ENCODE measurements at places on chromosomes 7 and 10.
A peak's percentile ranks its signal among the peaks of the same experiment; 100 is the strongest.

DNA sequence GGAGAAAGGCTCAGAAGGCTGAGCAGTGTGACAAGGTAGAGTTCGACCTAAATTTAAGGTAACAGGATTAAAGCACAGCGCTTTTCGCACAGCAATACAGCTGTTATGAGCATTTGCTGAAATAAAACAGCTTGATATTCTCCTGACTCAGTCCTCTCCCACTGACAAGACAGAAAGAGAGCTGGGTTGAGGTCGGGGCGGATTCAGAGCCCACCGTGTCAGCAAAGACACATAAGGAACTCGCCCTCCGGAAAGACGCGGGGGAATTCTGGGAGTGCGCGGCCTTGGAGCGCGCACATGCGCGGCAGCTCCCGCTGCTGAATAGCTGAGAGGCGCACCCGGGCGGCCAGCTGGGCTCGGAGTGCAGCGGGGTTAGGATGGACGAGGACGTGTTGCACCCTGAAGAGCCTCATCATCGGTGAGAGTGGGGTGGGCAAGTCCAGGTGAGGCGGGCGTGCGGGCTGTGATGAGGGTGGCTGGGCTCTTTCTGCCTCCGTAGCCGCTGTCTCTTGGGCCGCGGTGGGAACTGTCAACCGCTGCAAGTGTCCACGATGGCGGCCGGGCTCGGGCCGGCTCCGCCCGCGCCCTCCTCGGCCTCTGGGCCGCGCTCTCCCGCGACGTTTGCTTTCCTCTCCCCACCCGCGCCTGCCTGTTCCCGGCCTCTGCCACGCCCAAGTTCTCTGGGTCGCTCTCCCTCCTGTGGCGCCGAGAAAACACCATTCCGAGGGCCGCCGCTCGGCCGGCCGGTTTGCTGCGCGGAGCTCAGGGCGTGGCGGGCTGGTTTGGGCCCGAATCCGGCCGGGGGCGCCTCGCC is 120.6 kb downstream of the LYZL1 start:
- DNase-seq = peak; percentile 70

- DNase-seq = no peak
Observed at GRCh38 chr10:23362879-23363792, 18.5 kb upstream of the C10orf67 start.

DNA sequence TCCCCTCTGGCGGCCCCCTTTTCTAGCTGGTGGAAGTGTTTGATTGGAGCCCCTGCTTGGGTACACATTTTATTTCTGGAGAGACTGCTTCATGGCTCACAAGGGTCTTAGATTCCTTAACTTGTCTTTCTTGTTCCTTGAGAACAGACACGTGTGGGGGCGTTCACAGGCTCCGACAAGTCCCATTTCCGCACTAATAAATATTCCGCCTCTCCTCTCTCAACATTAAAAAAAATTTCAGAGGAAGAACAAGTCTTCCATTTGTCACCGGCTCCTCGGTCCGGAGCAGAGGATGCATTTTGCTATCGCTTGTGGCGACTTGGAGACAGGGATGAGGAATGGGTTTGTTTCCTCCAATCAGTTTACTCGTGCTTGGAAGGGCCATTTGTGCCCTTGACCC is 134.0 kb upstream of the PODXL start:
- DNase-seq = no peak

DNA sequence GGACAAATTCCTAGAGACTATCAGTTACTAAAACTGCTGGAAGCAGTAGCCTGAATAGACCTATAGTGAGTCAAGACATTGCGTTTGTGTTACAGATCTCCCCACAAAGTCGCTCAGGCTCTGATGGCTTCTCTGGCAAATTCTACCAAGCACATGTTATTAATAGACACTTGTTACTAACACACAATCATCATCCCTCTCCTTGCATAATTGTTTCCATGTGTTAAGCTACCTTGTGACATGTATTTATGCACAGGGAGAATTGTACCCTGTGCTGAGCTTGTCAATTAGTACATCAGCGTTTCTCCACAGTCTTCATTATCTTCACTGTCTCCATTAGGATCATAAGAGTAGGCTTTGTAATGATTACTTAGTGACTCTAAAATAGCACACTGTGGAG is 31.2 kb downstream of the DYNC2I1 start:
- DNase-seq = peak; percentile 44

- DNase-seq = no peak
Observed at GRCh38 chr10:56881218-56881617, 520.2 kb upstream of the ZWINT start.

GRCh38 chr10:78460204-78460603 is 426.5 kb downstream of the RPS24 start:
- DNase-seq = no peak

GRCh38 chr7:129948877-129949291 is 3.9 kb downstream of the UBE2H start:
- peak; percentile 84 for DNase-seq

DNA sequence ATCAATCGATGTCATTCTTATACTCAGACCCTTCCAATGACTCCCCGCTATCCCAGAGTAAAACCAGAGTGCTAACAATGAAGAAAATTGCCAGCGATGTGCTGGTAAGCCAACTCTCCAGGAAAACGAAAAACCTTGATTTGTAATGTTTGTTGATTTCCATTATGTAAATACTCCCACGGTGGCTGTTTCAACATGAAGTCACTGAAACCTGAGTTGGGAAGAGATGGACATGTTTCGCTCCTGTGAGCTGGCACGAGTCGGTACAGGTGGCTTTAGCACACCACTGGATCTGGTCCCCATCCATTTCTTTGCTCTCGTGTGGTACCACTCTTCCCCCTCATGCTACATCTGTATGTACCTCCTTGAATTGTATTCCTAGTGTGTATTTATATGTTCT is 52.9 kb downstream of the AP3M1 start:
- no peak for DNase-seq

- DNase-seq = peak; percentile 50
Observed at GRCh38 chr10:67912331-67912946, 28.0 kb downstream of the SIRT1 start.

- peak; percentile 90 for DNase-seq
Observed at GRCh38 chr10:102243309-102243708, 2.0 kb upstream of the PITX3 start.

GRCh38 chr7:136530831-136531230 is 337.6 kb upstream of the CHRM2 start:
- DNase-seq = no peak

- peak; percentile 58 for DNase-seq
Observed at GRCh38 chr10:73894245-73894971, 16.5 kb upstream of the PLAU start.

- DNase-seq = peak; percentile 26
Observed at GRCh38 chr10:89555688-89556445, 20.5 kb upstream of the SLC16A12 start.

DNA sequence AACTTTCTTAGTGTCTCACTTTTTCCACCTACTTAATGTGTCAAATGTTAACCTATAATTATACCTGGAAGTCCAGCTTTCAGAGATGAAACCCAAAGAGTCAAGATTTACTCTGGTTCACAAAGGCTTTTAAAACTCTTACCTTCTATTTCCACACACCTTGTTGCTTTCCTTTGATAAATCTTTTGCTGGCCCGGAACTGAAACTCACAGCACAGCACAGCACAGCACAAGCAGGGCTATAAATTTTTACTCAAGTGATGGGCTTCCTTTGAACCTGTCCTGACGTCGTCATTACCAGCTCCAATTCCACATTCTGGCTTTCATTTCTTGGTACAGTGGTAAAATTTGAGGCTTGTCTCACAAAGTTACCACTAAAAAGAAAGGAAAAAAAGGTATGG is 861.0 kb downstream of the SORCS3 start:
- no peak for DNase-seq

GRCh38 chr10:62433181-62433692 is 59.1 kb downstream of the ZNF365 start:
- peak; percentile 98 for DNase-seq

- no peak for DNase-seq
Observed at GRCh38 chr7:27200761-27201579, 1.1 kb upstream of the HOXA13 start.

DNA sequence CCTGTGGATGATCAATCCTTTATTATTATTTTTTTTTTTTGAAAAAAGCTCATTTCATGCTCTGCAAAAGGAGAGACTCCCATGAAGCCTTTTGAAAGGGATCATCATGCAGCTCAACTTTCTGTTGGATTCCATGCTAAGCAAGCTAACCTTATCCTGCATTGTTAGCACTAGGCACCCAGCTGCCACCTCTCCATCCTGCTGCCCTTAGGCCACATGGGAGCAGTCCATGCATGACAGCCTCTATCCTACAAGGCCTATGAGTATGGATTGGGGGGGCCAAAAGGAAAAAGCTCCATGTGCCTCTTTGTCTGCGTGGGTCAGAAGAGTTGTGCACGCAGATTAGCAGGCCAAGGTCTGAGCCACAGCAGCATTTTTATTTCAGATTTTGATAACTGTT is 19.2 kb downstream of the SMNDC1 start:
- DNase-seq = no peak

- DNase-seq = peak; percentile 14
Observed at GRCh38 chr10:84205049-84205852, 10.9 kb downstream of the CDHR1 start.

GRCh38 chr7:115831371-115831770 is 199.2 kb downstream of the TFEC start:
- DNase-seq = no peak

DNA sequence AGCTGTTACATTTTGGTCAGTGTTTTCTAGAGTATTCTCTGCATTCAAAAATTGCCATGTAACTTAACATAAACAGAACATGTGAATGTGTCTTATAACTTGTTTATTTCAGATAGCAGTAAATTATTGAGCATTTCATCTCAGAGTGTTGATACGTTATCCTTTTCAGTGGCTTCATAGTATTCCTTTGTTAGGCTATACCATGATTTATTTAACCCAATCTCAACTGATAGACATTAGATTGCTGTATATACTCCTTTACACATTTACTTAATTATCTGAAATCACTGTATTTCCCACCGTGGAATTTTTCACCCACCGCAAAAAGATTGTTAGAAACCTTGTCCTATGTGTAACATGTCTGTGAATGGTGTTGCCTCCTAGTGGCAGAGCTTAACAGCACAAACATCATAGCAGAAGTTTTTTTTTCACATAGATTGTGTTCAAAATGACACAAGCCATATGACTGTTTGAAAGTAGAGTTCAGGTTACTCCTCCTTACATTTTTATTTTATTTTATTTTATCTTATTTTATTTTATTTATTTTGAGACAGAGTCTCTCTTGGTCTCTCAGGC is 21.4 kb downstream of the SLF2 start:
- DNase-seq = peak; percentile 12

- DNase-seq = no peak
Observed at GRCh38 chr7:104271948-104272347, 56.5 kb upstream of the LHFPL3 start.

DNA sequence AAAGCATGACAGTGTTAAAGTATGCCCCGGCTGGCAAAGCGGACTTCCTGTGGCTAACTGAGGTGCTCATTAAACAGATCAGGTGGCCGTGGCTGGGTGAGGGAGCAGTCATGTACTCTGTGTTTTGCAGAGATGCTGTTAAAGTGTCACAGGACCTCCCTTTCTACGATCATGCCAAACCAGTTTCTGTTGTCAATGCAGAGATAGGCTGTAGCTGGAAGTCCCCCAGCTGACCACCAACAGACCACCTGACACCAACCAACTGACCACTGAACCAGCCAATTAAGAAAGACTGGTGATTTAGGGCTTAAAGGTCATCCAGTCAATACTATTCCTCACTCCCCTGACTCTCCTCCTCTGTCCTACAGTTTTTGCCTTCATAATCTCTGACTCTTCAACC is 431.1 kb upstream of the LRGUK start:
- no peak for DNase-seq

- peak; percentile 58 for DNase-seq
Observed at GRCh38 chr7:144437370-144438191, 34.1 kb upstream of the NOBOX start.

GRCh38 chr7:134806197-134806596 is 26.8 kb downstream of the CALD1 start:
- DNase-seq = no peak

GRCh38 chr10:110511734-110512449 is 14.2 kb downstream of the DUSP5 start:
- DNase-seq = no peak

- peak; percentile 47 for DNase-seq
Observed at GRCh38 chr10:34523017-34523767, 291.9 kb downstream of the PARD3 start.

GRCh38 chr10:75043256-75044131 is 68.0 kb upstream of the SAMD8 start:
- DNase-seq = no peak

DNA sequence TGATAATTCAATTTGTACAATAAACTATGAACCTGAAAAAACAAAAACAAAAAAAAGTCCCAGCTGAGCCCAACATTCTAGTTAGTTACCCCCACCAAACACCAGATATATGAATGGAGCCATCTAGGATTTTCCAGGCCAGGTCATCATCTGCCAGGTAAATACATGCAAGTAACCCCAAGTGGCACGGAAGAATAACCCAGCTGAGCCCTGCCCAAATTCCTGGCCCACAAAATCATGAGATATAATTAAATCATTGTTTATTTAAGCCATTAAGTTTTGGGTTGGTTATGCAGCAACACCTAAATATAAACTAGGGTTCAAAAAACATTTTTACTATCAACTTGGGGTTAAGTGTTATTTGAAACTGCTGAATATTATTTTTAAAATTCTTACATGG is 19.0 kb downstream of the PARD3 start:
- no peak for DNase-seq

DNA sequence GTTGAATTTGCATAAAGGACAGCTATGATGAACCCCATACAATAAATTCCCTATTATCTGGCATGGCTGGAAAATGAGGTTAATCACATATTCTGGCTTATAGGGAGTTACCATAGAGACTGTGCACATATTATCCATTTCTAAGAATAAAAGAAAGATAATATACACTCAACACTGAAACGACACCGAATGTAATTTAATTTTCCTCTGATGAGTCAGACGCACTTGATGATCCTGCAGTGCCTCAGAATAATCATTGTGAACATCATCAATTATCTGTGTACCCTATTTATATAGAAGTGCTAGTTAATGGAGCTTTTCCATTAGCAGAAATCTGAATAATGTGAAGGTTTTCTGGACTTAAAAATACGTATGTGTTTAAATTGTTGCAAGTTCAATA is 60.2 kb downstream of the SGCE start:
- DNase-seq = no peak

- peak; percentile 5 for DNase-seq
Observed at GRCh38 chr7:3393862-3394261, 92.8 kb downstream of the SDK1 start.

- DNase-seq = no peak
Observed at GRCh38 chr10:92045641-92046106, 122.1 kb downstream of the BTAF1 start.

- DNase-seq = no peak
Observed at GRCh38 chr10:22610610-22611009, 103.8 kb downstream of the PIP4K2A start.

- no peak for DNase-seq
Observed at GRCh38 chr7:76063525-76063924, 15.6 kb downstream of the MDH2 start.

DNA sequence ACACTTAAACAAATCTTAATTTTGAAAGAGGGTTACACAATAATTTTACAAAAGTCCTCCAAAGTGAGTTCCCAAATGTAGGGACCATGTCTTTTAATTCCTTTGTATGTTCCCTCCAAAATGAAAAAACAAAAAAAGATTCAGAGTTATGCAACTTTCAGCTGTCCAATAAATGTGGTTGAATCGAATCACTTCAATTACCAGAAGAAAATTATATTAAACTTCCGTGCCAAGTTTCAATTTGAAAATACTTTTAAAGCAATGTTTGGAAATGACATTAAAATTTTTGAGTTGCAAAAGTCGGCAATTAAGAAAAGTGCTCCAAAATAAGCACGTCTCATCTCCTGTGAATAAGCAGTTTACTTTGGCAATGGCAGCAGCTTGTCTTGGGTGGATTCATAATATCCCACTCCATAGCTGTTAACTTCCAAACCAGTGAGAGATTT is 60.3 kb upstream of the C1GALT1 start:
- DNase-seq = peak; percentile 14

All from fibroblast of skin of right biceps (primary cell).